Activated naive CD4-positive, alpha-beta T cell treated with anti-CD3 and anti-CD28 coated beads for 36 hours (primary cell): ENCODE measurements at places on chromosomes 6 and 20.

DNA sequence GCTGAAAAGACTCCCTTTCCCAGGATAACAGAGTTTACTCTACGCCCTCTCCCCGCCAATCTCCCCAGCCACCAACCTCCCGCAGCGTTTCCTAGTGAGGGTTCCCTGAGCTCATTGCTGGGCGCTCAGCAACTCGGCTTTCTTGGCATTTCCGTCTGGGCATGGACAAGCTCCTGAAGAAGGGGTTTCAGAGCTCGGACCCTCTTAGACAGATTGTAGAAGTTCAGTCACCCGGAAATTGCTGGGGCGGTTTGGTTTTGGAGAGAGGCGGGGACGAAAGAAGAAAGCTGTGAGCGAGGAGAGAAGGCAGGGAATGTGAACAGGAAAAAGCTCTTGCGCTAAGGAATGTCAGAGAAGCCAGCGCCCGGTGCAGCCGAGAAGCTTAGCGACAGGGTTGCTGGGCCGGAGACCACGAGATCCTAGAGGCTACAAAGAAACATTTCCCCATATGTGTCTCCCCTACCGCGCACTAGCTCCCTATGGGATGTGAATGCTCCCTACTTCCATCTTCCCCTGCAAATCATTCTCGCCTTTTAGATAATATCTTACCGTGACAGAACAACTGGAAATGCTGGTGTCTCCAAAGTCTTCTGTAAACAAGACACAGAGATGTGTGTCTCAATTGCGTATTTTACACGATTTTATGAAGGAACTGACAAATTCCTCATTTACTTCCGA lies 15.8 kb downstream of the POM121L2 start:
- DNase-seq: no peak

DNA sequence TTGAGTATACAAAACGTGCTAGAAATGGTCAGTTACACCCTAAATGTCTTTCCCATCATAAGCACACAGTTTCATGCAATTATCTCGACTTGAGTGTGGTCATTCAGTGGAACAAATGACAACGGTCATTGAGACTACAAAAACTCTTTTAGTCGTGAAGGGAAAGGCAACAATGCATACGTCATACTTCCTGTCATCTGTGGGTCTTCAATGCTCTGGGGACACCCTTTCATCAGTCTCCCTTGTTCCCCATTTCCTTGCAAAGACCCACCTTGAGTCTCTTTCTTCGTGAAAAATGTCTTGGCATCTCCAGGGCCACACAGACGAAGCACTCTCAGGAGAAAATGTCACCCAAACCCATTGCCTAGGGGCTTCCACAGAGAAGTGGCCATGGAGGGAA lies 238.5 kb downstream of the GMPR start:
- no peak for DNase-seq

DNA sequence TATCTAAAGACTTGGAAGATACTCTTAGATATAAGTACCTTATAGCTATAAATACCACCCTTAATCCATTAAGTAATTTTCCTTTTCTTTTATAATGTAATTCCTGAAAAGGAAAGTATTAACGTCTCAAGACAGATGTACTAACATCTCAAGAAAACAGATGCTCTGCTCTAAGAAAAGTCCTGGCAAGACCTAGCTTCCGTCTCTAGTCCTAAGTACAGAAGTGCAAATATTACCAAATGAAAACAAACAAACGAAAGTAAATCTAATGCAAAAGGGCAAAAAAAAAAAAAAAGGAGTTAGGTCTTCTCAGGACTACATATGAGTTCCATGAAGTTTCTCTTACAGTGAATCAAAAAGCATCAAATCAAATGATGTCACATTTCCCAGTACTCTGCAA lies 106.8 kb upstream of the PDE10A start:
- DNase-seq: no peak

DNA sequence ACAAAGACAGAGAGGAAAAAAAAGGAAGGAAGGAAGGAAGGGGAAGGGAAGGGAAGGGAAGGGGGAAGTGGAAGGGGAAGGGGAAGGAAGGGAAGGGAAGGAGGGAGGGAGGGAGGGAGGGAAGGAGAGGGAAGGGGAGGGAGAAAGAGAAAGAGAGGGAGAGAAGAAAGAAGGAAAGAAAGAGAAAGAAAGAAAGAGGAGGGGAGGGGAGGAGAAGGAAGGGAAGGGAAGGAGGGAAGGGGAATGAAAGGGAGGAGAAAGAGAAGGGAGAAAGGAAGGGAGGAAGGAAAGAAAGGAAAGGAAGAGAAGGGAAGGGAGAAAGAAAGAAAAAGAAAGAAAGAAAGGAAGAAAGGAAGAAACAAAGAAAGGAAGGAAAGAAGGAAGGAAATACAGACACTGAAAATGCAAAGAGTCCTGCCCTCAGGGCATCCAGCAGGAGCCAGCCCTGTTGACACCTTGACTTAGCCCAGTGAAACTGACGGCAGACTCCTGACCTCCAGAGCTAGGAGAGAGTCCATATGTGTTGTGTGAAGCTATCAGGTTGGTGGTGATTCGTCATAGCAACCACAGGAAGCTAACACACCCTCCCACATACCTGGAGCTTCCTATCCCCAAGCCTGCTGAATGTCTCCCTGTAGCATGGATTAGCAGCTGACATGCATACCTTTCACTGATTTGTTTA lies 58.7 kb upstream of the SULF2 start:
- no peak for DNase-seq

GRCh38 chr6:44635486-44635885 lies 248.0 kb downstream of the CDC5L start:
- DNase-seq: no peak

DNA sequence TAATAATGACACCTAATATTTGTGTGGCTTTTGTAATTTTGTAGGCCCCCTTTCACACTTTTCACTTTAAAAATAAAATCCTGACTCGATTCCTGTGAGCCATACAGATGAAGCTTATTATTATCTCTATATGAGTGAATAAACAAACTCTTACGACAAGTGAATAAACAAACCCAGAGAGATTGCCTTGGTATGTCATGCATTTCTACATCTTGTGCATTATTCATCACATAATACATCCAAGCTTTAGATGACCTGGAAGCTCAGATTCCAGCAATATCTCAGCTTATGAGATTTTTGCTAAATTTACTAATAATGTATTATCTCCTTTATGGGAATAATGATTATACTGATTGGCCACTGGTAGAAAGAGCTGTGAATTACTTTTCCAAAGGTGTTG lies 248.2 kb downstream of the TBX18 start:
- DNase-seq: no peak

- DNase-seq: no peak
These were observed 93.0 kb upstream of the CEP85L start for GRCh38 chr6:118744261-118744941.

GRCh38 chr6:100209323-100210136 lies 215.5 kb upstream of the MCHR2 start:
- DNase-seq: no peak

DNA sequence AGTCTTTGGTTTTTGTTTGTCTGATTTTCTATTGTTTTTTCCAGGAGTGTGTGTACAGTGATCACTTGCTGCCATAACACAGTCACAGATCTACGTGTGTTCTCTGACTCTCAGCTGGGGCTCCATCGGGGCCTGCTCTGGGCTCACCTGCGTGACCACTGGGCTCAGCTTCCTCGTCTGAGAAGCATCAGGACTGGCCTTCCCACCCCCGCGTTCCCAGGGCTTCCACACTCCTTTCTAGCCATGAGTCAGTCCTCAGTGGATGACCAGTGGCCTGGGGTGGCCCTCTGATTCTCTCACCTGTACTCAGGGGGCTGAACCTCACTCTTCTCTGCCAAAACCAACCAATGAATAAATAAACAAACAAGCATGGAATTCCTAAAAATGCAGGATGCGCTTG lies 14.5 kb downstream of the THBS2 start:
- DNase-seq: no peak

GRCh38 chr6:41257369-41258195 lies 28.9 kb downstream of the TREM1 start:
- DNase-seq: no peak

DNA sequence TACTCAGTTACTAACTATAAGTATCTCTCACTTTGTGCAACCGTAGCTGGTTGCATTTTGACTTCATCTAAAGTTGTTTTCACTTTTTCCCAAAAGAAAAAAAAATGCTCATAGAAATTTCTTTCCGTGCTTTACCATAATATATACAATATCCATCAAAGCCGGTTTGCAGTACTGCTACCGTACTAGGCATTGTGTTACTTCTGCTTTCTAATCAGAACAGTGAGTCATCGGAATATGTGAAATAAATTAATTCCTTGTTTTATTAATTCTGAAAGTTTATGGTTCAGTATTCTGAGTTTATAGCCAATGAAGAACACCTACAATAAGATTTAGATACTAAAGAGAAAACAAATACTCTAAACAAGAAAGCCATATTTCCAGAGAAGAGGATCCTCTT lies 72.5 kb downstream of the TNFRSF21 start:
- no peak for DNase-seq

- no peak for DNase-seq
These were observed 30.8 kb downstream of the DUSP22 start for GRCh38 chr6:322940-323729.

DNA sequence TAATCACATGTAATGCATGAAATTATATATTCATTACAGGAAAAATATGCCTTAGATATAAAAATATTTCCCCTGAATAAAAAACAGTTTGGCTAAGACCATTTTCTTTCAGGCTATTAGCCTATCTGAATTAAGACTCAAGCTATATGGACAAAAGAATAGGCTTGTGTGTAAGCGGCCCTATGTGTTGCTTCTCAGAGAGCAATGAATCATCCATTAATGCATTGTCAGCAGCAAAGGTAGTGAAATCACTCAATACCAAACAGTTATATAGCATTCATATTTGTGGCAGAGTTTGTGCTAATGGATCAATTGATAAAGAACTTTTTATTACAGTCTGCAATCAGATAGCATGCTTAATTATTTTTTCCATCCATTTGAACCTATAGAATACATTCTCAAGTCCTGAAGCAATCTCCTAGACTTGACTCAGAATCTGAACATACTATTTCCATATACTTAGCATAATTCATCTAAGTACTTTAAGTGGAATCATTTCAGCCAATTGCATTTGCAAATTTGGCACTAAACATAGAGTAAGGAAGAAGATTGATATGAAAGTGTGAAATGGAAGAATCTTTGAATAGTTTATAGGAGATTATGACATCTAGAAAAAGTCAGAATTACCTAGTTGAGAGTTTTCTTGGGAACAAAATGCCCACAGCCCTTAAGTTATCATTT lies 112.2 kb downstream of the ADGRB3 start:
- DNase-seq: no peak

GRCh38 chr6:52893803-52894202 lies 15.7 kb downstream of the GSTA3 start:
- no peak for DNase-seq

DNA sequence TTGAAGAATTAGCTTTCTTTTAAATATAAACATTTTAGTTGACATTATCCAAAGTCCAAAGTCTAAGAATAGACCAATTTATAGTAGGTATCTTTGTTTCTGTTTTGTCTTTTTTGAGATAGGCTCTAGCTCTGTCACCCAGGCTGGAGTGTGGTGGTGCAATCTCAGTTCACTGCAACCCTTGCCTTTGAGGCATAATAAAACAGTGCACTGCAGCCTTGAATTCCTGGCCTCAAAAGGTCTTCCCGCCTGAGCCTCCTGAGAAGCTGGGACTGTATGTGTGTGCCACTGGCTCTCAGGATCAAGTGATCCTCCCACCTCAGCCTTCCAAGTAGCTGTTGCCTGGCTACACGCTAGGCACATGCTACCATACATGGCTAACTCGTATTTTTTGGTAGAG lies 135.4 kb downstream of the REV3L start:
- no peak for DNase-seq

DNA sequence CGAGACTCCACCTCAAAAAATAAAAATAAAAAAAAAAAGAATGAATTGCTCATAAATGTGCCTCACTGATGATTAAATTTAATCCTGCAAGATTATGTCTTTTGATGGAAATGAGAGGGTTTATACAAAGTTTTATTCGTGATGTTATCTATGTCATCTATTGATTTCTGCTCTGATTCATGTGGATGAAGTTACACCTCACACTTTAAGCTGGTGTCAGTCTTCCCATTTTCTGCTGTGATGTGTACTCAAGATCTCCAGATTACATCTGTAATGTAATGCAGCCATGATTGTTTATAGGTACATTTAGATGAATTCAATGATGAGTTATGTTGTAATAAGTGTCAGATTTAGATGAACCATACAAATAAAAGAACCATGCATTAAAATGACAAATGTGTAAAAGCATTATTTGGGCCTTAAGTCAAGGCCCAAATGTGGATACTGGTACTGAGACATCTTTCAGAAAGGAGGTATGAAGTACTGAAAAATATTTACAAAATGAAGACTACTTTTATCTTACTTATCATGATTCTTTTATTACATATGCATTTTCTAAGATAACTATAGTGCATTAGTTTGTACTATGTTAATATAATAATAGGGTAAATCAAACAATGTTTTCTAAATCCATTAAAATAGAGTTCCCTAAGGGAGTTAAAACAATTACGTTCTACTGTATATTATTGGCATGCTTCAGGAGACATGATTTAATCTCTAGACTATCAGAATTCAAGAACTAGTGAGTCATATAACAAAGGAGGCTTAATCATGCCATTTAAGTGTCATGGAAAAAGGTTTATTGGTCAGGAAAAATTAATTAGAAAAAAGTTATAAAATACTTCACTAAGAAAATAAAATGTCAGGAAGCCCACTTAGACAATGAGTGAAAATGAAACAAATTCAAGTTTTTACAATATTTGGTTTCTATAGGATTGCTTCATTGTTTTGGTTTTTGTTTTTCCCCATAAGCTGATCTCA lies 34.5 kb downstream of the HCRTR2 start:
- no peak for DNase-seq

DNA sequence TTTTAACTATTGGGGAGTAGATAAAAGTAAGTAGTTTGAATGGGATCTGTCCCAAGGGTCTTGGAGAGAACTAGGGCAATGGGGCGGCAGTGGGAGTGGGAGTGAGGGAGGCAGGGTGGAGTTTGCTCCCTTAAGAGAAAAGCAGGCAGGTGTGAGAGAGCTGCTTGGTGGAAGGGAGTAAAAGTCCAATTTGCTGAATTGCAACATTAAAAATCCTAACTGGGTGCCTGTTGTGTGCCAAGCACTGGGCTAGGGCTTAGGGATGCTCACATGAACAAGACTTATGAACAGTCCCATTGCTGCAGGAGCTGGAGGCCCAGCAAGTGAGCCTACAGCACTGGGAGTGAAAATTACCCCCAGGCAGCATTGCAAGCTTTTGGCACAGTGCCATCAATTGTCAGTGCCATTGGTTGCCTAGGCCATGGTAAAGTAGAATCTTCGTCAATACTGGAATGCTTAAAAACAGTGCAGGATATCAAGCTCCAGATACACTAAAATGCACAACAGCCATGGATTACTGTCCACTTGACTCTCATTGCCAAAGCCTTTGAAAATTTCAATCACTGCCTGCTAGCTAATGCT lies 277.7 kb upstream of the JARID2 start:
- DNase-seq: no peak
